ENCODE measurements at places on chromosomes 13 and 19.

GRCh38 chr19:48714759-48715675 is 4.5 kb downstream of the MAMSTR start:
- DNase-seq = no peak

DNA sequence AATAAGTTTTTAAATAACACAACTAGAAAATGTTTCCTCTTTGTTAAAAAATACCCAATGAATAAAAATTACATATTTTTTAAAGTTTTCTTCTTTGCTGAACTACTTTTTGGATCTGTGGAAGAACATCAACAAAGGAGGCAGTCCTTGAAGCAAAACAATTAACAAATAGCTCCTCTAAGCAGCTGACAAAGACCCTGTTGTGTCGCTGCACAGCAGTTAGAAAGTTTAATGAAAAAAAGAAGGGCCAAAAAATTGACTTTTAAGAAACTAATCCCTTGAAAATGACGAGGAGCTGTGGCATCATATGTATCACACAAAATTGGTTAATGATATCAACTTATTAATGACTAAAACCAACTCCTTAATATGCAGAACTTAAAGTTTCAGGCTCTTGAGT is 72.1 kb downstream of the SLITRK1 start:
- no peak for DNase-seq

DNA sequence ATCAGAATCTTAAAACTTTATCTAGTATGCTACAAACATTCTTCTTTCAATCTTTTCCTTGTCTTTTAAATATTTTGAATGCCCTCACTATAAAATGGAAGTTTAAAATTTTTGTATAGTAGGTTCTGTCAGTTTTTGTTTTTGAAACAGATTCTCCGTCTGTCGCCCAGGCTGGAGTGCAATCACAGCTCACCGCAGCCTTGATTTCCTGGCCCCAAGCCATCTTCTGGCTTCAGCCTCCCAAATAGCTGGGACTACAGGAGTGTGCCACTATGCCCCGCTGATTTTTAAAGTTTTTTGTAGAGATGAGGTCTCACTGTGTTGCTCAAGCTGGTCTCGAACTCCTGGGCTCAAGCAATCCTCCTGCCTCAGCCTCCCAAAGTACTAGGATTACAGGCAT is 20.7 kb downstream of the PHF11 start:
- DNase-seq = no peak

DNA sequence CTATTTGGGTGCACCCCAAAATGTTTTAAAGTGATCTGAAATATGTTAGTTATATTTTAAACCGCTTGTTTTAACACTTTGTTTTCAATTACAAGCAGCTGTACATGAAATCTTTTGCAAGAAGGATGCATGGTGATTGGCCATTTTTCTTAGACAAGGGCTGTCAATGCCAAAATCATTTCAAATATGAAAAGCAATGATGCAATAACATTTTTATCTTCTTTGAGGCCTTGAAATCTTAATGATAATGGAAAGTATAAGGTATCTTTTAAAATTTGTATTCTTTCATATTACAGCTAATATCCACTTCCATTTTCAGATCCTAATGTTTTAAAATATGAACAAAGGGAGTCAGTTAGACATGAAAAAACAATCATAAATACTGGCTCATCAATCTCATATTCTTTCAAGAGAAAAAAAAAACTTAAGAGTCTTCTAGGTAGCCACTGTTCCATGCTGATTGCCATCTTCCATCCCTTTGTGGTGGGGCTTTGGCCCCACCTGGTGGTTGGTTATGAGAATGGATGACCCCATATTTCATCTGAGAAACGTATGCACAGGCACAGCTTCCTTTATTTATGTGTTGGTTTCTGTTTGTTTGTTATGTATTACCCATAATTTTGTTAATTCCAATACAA is 330.3 kb upstream of the MIR17HG start:
- DNase-seq = peak; percentile 83

DNA sequence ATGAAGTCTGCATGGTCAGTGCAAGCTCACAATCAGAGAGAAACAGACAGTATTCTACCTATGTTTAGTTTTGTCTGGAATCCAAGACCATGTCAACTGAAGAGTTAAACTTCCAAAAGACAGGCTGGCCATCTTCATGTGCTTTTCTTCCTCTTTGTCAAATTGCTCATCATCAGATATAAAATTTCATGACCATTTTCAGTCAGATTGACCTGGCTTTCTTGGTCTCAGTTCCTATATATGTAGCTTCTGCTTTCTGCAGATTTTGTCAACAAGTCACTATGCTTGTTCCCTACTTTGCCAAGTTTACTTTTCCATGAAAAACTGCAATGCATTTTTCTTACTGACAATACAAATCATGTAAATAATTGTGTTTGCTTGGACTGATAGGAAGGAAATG is 13.9 kb downstream of the SLC46A3 start:
- no peak for DNase-seq

- no peak for DNase-seq
Observed at GRCh38 chr19:49924004-49924880, 4.8 kb upstream of the ATF5 start.

DNA sequence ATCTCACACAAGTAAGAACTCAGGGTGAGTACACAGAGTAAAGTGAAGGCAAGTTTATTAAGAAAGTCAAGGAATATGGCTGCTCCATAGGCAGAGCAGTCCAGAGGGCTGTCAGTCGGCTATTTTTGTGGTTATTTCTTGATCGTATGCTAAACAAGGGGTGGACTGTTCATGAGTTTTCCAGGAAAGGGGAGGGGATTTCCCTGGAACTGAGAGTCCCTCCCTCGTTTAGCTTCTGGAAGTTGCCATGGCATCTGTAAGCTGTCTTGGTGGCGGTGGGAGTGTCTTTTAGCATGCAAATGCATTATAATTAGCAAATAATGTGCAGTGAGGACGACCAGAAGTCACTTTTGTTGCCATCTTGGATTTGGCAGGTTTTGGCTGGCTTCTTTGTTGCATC is 5.8 kb upstream of the VSTM1 start:
- DNase-seq = no peak

- peak; percentile 90 for DNase-seq
Observed at GRCh38 chr19:55080968-55081769, 5.5 kb downstream of the EPS8L1 start.

GRCh38 chr19:16649734-16650133 is 10.2 kb downstream of the SMIM7 start:
- DNase-seq = no peak

GRCh38 chr19:35130761-35131720 is 3.8 kb downstream of the LGI4 start:
- no peak for DNase-seq

- DNase-seq = no peak
Observed at GRCh38 chr19:10332158-10332964, 968 bp downstream of the RAVER1 start.

- DNase-seq = no peak
Observed at GRCh38 chr19:7953060-7953459, 9.6 kb upstream of the TIMM44 start.

DNA sequence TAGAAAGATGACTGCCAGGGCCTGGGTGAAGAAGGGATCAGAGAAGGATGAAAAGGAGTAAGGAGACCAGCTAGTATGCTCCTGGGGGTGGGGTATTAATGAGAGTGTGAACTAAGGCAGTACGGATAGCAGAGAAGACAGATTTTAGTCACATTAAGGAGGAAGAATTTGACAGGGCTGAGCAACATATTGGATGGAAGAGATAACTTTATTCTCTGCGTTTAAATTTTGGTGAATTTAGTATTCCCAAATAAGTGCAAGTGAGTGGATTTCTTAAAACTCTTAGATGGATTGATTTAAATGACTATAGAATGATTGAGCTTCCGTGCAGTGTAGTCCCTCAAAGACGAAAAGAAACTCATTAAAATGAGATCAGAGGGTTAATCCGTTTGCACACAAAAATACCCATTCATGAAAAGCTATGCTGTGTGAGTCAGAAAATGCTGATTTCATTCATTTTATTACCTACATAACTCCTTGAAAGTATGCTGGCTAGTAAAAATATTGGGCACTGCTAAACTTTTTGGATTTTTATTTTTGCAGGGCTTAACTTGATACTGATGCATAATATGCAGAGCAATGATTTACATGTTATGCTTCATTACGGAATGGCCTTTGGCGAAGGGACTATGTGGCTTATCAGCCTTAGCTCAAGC is 54.1 kb downstream of the WDFY2 start:
- no peak for DNase-seq

DNA sequence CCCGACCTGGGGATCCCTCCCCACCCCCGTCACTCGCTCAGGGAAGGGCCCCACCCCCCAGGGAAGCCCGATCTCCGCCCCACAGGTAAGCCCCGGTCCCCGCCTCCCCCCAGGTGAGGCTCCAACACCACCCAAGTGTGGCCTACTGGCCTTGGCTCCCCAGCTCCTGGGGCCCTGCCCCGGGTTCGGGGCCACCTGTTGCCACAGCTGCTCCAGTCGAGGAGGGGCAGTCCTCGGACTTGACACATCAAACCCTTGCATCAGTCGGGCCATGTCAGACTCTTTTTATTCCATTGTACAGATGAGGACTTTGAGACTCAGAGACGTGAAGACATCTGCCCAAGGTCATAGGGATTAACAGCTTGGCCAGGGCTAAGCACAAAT is 512 bp downstream of the CC2D1A start:
- no peak for DNase-seq

DNA sequence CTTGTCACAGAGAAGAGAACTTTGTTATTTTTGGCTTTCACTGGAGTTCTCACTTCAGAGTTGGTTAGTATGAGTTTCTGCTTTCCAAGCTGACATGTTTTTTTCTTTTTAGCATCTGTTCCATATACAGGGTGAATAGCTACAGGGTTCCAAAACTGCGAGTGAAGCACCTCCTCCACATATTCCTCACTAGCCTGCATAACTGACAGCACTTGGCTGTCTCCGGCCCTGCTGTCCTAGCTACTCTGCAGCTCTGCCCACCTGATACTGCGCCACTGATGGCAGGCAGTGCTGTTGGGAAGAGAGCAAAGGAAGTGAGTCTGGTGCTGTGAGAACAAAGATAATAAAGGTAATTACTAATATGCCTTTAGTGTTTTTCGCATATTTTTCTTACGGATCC is 6.8 kb downstream of the ATP8A2 start:
- DNase-seq = no peak

GRCh38 chr19:1907563-1908363 is 2.6 kb downstream of the ADAT3 start:
- no peak for DNase-seq

DNA sequence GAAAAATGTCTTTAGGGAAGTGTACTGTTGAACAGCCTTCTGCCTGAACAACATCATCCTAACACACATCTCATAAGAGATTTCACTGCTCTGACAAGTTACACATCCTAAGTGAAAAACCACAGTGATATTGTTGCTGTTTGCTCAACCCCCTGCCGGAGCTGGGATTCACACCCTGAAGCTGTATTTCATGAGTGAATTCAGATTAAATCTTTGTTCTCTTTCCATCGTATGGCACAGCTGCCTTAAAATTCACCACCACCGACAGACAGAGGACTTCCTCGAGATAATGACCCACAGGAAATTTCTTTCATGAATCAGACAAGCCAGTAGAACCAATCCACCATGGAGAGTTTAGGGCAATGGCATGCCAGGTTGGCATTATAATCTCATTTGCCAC is 280.8 kb downstream of the DCT start:
- peak; percentile 24 for DNase-seq

DNA sequence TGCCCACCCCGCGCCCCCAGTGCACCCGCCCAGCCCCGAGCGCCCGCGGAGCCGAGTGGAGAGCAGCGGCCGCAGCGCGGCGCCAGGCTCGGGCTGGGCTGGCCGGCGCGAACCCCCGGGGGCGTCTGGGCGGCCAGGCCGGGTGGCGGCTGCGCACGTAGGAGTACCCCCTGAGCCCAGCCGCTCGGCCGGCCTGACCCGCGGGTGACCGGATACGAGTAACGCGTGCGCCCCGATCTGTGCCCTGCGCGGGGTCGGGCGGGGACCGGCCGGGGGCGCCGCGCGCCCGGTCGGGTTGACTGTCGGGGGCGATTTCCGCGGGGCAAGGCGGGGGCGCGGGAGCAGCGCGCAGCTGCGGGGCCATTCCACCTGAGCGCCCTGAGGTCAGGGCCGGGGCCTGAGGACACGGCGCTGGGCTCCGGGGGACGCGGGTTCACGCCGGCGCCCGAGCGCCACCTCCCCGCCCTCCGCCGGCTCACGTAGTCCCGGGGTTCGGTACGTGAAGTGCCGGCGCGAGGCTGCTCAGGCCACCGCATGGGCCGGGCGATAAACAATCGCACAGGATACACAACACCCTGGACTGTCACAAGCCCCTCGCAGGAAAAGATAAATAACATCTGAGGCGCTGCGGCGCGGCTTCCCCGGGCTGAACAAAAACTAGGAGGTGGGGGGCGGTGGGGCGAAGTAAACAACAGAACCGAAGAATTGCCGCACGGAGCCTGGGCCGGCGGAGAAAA is 37.6 kb upstream of the FLT1 start:
- DNase-seq = peak; percentile 80

DNA sequence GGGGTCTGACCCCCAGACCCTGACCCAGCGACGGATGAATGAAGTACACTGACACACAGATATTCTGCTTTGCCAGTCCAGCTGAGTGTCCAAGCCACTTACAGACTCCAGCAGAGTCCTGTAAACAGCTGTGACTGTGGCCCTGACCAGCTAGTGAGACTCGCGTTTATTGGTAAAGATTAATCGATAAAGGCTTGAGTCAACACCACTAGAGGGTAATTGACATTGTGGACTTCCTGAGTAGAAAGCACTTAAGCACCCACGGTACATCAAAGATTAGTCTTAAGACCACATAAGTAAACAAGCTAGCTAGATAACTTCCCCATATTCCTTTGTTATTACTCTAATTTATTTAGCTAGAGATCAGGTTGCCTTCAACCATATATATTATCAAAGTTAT is 146.0 kb downstream of the OXGR1 start:
- DNase-seq = no peak

GRCh38 chr19:35122687-35123551 is 7.3 kb downstream of the FXYD3 start:
- no peak for DNase-seq

DNA sequence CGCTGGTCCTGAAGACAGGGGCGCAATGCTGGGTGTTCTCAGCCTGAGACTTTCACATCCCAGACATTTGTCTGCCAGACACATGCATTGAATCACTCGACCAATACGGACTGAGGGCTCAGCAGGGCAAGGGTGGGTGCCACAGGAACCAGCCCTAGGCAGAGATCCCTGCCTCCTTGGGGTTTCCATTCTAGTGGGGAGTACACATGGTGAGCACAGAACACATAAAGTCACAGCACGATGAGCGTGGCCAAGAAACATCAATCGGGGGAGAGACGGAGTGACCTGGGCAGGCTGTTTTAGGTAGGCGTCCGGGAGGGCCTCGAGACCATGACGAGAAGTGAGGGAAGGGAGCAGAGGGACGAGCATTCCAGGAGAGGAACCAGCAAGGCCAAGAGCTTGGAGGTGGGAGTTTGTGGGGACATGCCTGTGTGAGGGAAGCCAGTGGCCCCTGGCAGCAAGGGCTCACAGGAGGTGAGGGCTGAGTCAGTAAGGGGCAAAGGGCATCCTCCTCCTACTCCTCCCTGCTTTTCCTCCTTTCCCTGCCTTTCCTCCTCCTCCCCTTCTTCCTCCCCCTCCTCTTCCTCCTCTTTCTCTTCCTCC is 126.3 kb upstream of the PEG3 start:
- no peak for DNase-seq

GRCh38 chr19:33426621-33427361 is 53.3 kb downstream of the CEBPG start:
- DNase-seq = no peak

- DNase-seq = no peak
Observed at GRCh38 chr19:20662421-20663105, 1.2 kb upstream of the ZNF626 start.

Data from hematopoietic multipotent progenitor cell treated with erythropoietin and hydrocortisone succinate and interleukin-3 and kit ligand, for 6 days (in vitro differentiated cells).